ENCODE measurements at places on chromosomes 7 and 10.

GRCh38 chr7:86653919-86654659 lies 10.4 kb downstream of the GRM3 start:
- H3K4me1 ChIP-seq: no peaks in the 10 kb centered on the region
- DNase-seq: no peak
- H3K27me3 ChIP-seq: no peaks in the 10 kb centered on the region
- no peak overlapping the region for H3K27ac ChIP-seq
- no peaks in the 10 kb centered on the region for H3K36me3 ChIP-seq

- H3K4me1 ChIP-seq: peaks cover 2% of the 10 kb centered on the region
- H3K36me3 ChIP-seq: no peaks in the 10 kb centered on the region
- peaks cover 37% of the 10 kb centered on the region for H3K27me3 ChIP-seq
- no peak overlapping the region for H3K4me3 ChIP-seq
- H3K27ac ChIP-seq: no peak overlapping the region
- DNase-seq: no peak
Measured at GRCh38 chr10:89175816-89176215, 31.3 kb downstream of the CH25H start.

DNA sequence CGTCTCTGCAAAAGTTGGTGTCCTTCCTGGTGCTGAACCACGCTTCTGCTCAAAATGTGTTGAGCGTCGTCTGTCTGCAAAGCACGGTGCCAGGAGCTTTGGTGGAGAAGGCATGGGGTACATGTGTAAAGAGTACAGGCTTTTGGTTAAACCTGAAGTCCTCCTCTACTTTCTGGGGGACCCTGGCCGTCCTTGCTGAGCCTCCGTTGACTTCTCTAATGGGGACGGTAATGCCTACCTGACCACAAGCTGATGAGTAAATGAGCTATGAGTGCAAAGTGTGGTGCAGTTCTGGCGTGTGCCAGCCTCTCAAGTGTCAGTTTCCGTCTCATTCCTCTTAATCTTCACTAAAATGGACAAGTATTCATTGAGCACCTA lies 527 bp upstream of the HERPUD2 start:
- peak overlapping the region; percentile 96 for H3K4me3 ChIP-seq
- H3K27me3 ChIP-seq: no peaks in the 10 kb centered on the region
- H3K36me3 ChIP-seq: peaks cover 17% of the 10 kb centered on the region
- H3K4me1 ChIP-seq: peaks cover 57% of the 10 kb centered on the region

DNA sequence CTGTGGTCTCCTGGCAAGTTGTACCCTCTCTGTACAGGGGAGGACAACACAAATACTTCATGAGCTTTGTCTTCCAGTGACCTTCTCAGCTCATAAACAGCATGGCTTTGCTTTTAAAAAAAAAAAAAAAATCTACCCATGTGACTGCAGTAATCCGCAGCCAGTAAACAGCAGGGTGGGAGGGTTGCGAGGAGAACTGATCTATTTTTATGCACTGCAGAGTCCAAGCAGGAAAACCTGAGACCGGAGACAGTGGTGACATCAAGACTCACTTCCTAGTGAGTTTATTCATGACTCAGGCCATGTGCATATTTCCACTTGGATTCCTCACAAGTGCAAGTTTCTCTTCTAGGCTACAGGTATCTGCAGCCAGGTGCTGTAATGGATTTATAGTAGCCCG lies 127.9 kb downstream of the NRF1 start:
- H3K4me1 ChIP-seq: peaks cover 2% of the 10 kb centered on the region
- no peak overlapping the region for H3K4me3 ChIP-seq
- peaks cover 16% of the 10 kb centered on the region for H3K36me3 ChIP-seq

GRCh38 chr10:77350711-77351119 lies 286.9 kb downstream of the KCNMA1 start:
- H3K4me1 ChIP-seq: peaks cover 2% of the 10 kb centered on the region
- H3K27me3 ChIP-seq: no peaks in the 10 kb centered on the region
- H3K4me3 ChIP-seq: no peak overlapping the region
- H3K27ac ChIP-seq: no peak overlapping the region
- no peak for DNase-seq
- no peaks in the 10 kb centered on the region for H3K36me3 ChIP-seq

DNA sequence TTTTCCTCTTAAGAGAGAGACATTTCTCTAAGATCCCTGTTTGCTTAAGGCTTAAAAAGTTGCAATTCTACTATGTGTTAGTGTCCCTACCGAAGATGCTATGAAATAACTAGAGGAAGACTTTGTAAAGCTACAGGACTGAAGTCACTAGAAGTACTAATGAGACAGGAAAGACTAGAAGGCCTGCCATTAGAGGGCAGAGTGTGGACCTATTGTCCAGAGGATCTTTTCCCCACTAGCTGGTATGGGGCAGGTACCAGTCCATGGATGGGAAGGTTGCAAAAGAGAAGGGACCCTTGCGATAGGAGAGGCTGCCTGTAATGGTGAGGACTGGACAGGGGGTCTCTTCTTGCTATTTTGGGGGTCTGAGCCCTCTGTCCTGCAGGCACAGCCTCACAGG lies 178.1 kb downstream of the TMEM178B start:
- no peak overlapping the region for H3K4me3 ChIP-seq
- no peak for DNase-seq
- peaks cover 2% of the 10 kb centered on the region for H3K27me3 ChIP-seq
- H3K4me1 ChIP-seq: no peaks in the 10 kb centered on the region

DNA sequence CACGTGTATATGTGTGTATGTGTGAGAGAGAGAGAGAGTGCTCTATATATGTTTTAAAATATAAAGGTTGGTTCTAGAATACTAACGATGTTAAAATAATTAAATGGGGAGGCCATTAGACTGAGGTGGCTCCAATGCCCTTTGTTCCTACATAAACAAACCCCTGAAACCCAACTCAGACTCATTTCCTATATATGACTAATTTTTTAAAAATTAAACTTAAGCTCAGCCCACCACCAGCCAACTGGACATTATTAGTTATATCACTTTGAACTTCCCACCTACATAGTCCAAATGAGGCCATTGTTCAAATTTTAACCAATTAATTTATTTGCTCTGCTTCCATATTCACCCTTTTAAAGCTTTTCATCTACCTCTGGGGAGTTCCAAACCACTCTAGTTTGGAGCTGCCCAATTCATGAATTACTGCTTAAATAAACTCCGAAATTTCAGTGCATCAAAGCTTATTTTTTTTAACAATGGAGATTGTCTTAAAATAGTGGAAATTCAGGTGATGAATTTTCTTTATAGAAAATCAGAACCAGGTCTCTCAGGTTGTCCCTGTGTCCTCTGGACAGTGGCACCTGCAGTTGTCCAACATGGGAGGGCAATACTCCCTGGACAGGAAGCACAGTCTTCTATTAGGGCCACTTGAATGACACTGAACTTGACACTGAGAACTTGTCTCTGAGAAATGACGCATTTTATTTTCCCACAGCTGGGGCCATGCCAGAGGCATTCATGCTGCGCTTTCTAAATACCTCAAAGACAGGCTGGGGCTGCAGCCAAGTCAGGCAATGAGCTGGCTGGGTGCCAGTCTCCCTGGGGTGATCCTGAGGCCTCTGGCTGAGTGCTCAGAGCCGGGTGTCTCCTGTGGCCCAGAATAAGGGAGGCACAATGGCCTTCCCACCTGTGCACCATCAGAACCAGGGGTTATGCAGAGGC lies 109.5 kb upstream of the TMEM72 start:
- no peak overlapping the region for H3K4me3 ChIP-seq
- no peaks in the 10 kb centered on the region for H3K36me3 ChIP-seq
- H3K27me3 ChIP-seq: peaks cover 6% of the 10 kb centered on the region

- H3K27me3 ChIP-seq: peaks cover 81% of the 10 kb centered on the region
- no peak overlapping the region for H3K27ac ChIP-seq
- no peak overlapping the region for H3K4me3 ChIP-seq
- H3K36me3 ChIP-seq: no peaks in the 10 kb centered on the region
- DNase-seq: no peak
Measured at GRCh38 chr10:23198940-23199767, 7.0 kb downstream of the PTF1A start.

DNA sequence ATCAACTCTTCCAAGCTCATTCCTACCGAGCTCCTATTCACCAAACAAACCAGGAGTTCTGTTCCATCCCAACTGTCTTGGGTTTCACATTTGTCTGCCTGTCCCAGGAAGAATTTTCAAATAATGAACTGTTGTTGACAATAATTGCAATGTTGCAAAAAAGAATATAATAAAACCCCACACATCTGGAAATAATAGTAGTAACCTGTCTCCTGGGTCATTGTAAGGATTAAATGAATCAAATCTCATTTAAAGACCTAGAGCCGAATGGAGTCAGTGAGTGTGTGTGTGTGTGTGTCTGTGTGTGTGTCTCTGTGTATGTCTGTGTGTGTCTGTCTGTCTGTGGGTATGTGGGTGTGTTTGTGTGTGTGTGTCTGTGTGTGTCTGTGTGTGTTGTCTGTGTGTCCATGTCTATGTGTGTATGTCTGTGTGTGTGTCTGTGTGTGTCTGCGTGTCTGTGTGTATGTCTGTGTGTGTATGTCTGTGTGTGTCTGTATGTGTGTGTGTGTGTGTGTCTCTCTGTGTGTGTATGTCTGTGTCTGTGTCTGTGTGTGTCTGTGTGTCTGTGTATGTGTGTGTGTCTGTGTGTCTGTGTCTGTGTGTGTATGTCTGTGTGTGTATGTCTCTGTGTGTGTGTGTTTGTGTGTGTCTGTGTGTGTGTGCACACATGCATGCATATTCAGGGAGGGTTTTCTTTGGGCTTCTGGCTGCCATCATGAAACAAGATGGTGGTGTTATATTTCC lies 52.7 kb downstream of the TMEM130 start:
- no peaks in the 10 kb centered on the region for H3K36me3 ChIP-seq
- no peaks in the 10 kb centered on the region for H3K27me3 ChIP-seq
- H3K27ac ChIP-seq: no peak overlapping the region

GRCh38 chr7:142459551-142459963 lies 201.7 kb upstream of the PRSS58 start:
- H3K4me1 ChIP-seq: peaks cover 43% of the 10 kb centered on the region
- no peaks in the 10 kb centered on the region for H3K36me3 ChIP-seq
- no peak overlapping the region for H3K4me3 ChIP-seq
- H3K27me3 ChIP-seq: peaks cover 7% of the 10 kb centered on the region

DNA sequence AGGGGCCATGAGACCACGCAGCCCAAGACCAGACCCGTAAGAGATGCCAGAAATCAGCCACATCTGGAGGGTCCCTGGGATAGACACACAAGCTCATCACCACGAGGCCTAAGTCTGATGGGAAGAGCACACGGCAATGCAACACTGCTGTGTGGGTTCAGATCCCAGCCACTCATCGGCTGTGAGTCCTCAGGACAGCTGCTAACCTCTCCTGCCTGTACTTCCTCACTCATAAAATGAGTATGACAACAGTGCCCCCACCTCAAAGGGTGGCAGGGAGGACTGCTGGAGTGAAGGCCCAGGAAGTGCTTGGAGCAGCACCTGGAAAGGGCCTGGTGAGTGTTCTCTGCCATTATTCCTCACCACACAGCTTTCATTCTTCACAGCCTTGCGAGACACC lies 60.9 kb downstream of the MAD1L1 start:
- peaks cover 3% of the 10 kb centered on the region for H3K36me3 ChIP-seq
- DNase-seq: no peak
- H3K27me3 ChIP-seq: no peaks in the 10 kb centered on the region
- H3K27ac ChIP-seq: no peak overlapping the region
- no peak overlapping the region for H3K4me3 ChIP-seq

- DNase-seq: no peak
- H3K27me3 ChIP-seq: no peaks in the 10 kb centered on the region
Measured at GRCh38 chr7:13945670-13946069, 43.8 kb downstream of the ETV1 start.

DNA sequence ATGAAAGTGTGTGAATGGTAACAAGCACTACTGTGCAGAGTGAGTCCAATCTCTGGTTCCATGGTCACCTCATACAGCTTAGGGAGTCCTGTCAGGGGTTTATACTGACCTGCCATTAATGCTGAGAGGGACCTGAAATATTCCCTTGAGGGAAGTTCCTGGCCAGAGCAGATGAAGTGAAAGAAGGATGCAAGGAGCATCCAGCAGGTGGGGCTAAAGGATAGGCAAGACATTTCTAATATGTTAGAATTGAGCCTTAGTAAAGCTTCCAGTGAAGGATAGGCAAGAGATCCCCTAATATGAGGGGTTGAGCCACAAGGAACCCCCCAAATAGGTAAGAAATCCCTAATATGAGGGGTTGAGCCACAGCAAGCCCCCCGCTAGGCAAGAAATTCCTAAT lies 25.5 kb upstream of the FAM221A start:
- H3K36me3 ChIP-seq: no peaks in the 10 kb centered on the region
- H3K27ac ChIP-seq: no peak overlapping the region
- no peaks in the 10 kb centered on the region for H3K27me3 ChIP-seq
- no peak for DNase-seq
- H3K4me1 ChIP-seq: no peaks in the 10 kb centered on the region

DNA sequence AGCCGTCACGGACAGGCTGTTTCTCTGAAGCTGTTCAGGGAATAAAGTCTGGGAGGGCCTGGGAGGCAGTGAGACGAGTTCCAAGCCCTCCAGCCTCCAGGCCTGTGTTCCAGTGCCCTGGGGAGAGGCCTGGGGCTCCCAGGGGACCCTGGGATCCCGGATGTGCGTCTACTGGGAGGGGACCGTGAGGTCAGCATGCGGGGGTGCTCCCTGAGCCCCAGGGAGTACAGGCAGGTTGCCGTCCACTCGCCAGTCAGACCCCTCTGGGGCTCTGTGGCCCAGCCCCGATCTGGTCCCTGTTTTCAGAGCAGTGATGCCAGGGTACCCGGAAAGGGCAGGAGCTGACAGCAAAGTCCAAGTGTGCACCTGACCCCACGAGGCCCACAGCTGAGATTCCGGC lies 80.9 kb upstream of the DNAAF5 start:
- no peaks in the 10 kb centered on the region for H3K27me3 ChIP-seq
- H3K4me3 ChIP-seq: no peak overlapping the region
- peaks cover 3% of the 10 kb centered on the region for H3K36me3 ChIP-seq
- DNase-seq: no peak
- H3K4me1 ChIP-seq: peaks cover 1% of the 10 kb centered on the region
- H3K27ac ChIP-seq: no peak overlapping the region

DNA sequence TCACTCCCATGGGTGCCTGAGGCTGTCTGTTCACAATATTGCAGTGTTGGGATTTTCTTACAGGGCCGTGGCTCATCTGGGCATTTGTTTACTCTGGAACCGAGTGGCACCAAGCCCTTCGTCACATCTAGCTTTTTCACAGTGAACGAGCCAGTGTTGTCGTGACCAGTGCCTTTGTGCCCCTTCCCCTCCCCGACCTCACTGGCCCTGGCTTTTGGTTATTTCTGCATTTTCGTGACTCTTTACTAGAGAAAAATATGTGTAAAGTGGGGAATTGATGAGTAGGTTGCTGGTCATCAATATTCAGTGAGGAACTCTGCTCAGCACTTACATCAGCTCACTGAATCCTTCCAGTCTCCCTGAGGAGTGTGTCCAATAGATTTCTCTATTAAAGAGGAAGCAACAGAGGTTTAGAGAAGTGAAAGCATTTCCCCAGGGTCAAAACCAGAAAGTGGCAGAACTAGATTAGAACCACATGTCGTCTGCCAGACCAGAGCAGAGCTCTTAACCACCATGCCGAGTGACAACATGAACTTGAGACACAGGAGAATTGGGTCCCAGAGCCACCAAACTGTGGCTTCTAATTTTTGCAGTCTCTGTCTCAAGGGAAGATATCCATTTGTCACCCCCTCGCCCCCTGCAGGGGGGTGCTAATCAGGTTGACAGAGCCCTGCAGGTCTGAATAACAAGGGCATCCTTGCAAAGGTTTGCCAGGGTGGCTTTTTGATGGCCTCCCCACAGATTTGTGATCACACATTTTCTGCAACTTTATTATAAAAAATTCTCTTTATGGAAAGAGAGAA lies 125.3 kb downstream of the CHN2 start:
- no peak for DNase-seq
- no peaks in the 10 kb centered on the region for H3K36me3 ChIP-seq
- peaks cover 30% of the 10 kb centered on the region for H3K27me3 ChIP-seq
- no peak overlapping the region for H3K4me3 ChIP-seq
